GM23248 (cell line): ENCODE measurements at places on chromosomes 4 and X. TPM values are rescaled to one million over a fixed set of nuclear protein-coding genes. Genes with fewer than 3 reads are reported as not detected.

The SLC6A8 gene
- 11.7 and 12.5 TPM in 2 replicates for total RNA-seq

DNA sequence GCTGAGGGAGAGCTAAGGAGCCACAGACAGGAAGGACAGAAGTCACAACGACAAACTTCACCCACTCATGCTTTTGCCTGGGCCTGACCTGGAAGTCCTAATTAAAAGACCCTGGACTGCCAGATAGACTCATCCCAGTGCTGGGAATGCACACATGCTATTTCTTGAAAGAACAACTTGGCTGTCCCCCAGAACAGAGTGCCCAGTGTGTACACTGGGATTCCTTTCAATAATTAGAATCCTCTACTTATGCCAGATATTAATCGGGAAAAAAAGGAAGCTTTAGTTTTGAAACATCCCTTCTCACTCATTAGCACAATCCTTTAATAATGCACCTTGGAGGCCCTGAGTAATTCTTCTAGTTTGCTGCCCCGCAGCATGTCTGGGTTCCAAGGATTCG is 3.4 kb downstream of the HOPX start:
- no peak overlapping the region for H3K27ac ChIP-seq
- no peaks in the 10 kb centered on the region for H3K4me1 ChIP-seq
- H3K4me3 ChIP-seq, result no peak overlapping the region
- DNase-seq, result no peak
- H3K36me3 ChIP-seq, result no peaks in the 10 kb centered on the region

DNA sequence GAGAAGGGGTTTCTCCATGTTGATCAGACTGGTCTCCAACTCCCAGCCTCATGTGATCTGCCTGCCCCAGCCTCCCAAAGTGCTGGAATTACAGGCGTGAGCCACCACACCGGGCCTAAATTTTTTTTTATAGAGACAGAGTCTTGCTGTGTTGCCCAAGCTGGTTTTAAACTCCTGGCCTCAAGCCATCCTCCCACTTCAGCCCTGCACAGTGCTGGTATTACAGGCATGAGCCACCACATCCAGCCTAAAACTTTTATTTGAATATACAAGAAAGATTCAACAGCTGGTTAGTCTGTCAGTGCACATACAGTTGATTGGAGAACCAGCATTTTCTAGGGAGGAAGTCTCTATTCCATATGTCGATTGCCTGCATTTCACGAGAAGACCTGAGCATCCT is 91.2 kb downstream of the LRP2BP start:
- no peaks in the 10 kb centered on the region for H3K36me3 ChIP-seq
- H3K4me1 ChIP-seq, result peaks cover 31% of the 10 kb centered on the region
- H3K27ac ChIP-seq, result peak overlapping the region; percentile 99
- DNase-seq, result peak; percentile 29
- no peak overlapping the region for H3K4me3 ChIP-seq
- no peaks in the 10 kb centered on the region for H3K27me3 ChIP-seq

GRCh38 chr4:13872155-13872554 is 244.6 kb upstream of the BOD1L1 start:
- H3K36me3 ChIP-seq, result no peaks in the 10 kb centered on the region
- no peak overlapping the region for H3K4me3 ChIP-seq
- H3K4me1 ChIP-seq, result no peaks in the 10 kb centered on the region
- H3K27ac ChIP-seq, result no peak overlapping the region

DNA sequence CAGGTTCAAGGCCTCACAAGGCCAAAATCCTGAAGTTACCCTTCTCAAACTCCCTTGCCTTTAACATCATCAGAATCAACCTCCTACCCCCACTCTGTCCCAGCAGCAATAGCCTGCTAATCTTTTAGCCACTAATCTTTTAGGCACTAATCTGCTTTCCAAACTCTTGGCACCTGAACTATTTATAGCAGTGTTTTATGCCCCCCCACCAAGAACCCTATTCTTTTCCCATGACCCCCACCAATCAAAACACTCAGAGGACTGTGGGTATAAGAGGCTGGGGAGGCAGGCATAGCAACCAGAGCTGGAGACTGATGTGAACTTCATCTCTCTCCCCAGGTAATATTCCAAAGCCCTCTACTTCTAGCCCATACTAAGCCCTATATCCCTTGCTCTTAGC is at the start of gene ARR3:
TSS of gene ARR3 (plus strand) at position 301 of the 400 bp plus-strand sequence. CDS start 1,052 bp downstream, outside the sequence.
- H3K27ac ChIP-seq, result no peak within 1 kb of the TSS
- no peaks in the 10 kb centered on the region for H3K27me3 ChIP-seq
- H3K4me1 ChIP-seq, result no peaks in the 10 kb centered on the region
- H3K36me3 ChIP-seq, result no peaks in the 10 kb centered on the region

DNA sequence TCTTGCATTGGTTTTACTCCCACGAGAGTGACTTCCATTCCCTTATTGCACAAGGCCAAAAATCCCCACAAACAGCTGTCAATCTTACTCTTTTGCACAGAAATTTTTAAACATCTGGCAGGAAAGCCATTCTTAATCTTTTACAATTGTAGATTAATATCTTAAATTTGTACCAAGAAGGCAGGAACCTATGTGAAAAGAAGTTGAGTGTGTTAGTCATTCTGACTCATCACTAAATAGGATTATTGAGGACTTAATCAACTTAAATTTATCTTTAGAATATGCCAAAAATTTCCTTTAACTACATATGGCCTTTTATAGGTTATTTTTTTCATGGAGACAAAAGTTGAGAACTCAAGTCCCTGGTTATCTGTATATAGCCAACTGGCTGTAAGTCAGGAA is 49.0 kb upstream of the VEGFC start:
- H3K4me3 ChIP-seq, result no peak overlapping the region
- peak; percentile 74 for DNase-seq
- H3K4me1 ChIP-seq, result peaks cover 57% of the 10 kb centered on the region
- H3K36me3 ChIP-seq, result no peaks in the 10 kb centered on the region
- H3K27ac ChIP-seq, result peak overlapping the region; percentile 36

GRCh38 chrX:116009861-116010710 is 160.5 kb upstream of the AGTR2 start:
- H3K36me3 ChIP-seq, result no peaks in the 10 kb centered on the region
- H3K27ac ChIP-seq, result no peak overlapping the region
- DNase-seq, result no peak
- no peaks in the 10 kb centered on the region for H3K27me3 ChIP-seq
